ENCODE measurements at places on chromosomes 11 and 22.
A peak's percentile ranks its signal among the peaks of the same experiment; 100 is the strongest.

- no peak for DNase-seq
These were observed 26.9 kb upstream of the USP47 start for GRCh38 chr11:11814614-11815452.

- DNase-seq = no peak
These were observed 97.0 kb downstream of the PKNOX2 start for GRCh38 chr11:125261588-125261987.

- DNase-seq = no peak
These were observed 703.4 kb downstream of the NTM start for GRCh38 chr11:132073787-132074186.

DNA sequence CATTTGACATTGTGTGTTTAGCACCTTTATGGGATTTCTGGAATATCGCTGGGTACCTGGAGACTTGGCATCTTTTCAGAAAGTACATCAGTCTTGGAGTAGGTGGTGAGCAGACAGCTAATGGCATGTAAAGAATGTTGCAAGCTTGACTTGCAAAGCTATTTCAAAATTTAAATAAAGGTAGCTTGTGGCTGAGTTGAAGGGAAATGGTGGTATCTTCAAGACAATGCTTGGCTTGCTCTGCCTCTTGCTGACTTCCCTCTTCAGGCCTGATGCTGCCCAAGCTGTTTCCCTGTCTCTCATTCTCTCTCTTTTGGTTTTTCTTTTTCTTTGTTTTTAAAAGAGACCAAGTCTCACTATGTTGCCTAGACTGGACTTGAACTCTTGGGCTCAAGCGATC, 13.2 kb downstream of the ZNRF3 start:
- DNase-seq = no peak

GRCh38 chr11:88535916-88536547, 198.5 kb upstream of the CTSC start:
- peak; percentile 91 for DNase-seq

DNA sequence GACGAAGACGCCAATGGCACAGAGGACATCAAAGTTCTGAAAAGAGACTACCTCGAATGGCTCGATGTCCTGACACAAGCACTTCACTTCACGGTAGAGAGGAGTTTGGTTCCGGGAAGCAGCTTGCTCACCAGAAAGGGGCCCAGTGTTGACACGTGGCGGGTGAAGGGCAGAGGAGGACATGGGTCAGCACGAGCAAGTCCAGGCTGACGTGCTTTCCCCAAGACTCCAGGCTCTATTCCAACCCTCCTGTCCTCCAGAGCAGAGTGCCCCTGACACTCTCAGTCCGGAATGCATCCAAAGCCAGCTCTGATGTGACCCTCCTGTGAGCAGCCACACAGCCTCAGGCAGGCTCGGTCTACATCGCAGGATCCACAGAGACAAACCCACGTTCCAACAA, 77.5 kb upstream of the BID start:
- no peak for DNase-seq

DNA sequence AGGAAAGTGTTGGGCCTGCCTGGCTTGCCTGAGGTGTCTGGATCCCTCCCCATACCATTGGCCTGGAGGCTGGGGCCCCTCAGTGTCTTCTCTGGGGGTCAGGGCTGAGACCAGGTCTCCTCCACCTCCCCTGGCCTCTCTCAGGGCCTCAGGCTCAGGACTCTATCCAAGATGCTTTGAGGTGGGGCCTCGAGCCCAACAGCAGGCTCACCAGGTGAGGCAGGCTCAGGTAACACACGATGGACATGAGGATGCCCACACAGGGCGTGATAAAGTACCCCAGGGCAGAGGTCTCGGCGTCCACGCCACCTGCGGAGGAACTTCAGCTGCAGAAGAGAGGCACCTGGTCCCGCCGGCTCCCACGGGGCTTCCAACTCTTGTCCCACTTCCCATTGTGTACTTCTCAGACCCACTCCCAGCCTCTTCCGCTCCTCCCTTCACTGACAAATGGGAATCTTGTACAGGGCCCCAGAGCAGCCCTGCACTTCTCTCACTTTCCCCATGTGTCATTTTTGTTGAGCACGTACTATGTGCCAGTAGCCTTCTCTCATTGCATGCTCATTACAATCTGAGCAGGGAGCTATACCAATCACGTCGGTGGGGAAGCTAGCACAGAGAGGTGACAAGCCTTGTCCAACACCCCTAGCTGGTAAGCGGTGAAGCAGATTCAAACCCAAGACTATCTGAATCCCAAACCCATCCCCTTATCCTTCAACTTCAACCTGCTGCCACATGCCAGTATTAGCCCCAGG, 3.8 kb downstream of the SLC29A2 start:
- no peak for DNase-seq

DNA sequence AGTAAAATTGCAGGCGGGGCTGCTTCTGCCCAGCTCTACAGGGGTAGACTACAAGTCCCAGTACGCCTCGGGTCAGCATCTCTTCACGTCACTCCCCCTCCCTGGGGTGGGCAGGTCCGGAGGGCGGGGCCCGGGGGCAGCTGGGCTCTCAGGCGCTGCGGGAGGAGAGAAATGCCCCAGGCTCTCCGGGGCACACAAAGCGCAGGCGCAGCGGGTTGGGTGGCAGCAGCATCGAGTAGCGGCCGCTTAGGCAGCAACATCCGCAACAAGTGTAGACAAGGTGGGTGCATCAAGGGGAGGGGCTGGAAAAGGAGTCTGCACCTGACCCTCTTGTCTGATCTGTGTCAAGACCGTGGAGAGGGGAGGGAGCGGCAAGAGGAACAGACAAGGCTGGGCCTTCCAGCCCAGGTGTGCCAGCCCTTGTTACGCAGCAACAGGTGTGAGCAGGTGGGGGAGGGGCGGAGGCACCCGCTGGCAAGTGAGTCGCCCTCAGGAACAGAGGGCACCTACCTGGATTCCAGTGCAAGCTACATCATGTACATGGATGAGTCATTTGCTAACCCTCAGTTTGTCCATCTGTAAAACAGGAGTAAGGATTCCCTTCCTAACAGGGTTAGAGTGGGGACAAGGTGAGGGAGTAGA, 1.2 kb downstream of the PLEKHB1 start:
- peak; percentile 80 for DNase-seq

DNA sequence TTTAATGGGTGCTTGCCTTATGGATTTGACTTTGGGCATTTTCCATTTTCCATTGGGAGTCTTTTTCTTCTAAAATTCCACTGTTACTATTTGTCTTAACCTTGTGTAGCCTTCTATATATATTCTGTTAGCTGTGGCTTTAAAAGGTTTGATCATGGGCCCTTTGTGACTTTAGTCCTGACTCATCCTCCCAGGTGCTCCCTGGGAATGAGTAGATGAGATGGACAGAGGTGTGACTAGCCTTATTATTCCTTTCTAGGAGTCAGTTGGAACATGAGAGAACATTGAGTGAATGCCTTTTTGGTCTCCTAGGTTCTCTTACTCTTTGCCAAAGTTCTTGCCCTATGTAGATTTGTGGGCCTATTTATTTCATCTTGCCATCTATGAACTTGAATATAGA, 39.0 kb downstream of the DDX10 start:
- no peak for DNase-seq

- DNase-seq = peak; percentile 31
These were observed 22.3 kb upstream of the GLYATL2 start for GRCh38 chr11:58866788-58867187.

DNA sequence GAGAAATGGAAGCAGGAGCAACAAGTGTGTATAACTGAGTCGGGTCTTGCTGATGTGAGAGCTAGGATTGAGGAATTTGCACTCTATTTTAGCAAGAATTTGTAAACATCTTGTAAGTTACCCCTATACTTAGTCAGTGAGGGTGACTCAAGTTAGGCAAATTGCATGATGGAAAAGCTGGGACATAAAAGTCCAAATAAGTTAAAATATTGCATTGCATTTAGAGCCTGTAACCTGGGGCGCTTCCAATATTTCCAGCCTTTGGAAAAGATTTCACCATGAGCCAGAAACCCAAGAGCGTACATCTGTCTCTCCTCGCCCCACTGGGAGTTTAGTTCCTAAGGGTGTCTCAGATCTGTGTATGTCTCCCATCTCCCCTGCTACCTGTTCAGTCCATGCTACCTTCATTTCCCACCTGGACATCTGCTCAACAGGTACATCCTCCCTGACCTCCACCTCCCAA, 37.0 kb upstream of the ACCSL start:
- DNase-seq = peak; percentile 91

Measured in GM23248 (cell line).